ENCODE measurements at places on chromosomes 11 and 22. TPM values are rescaled to one million over a fixed set of nuclear protein-coding genes. Genes with fewer than 3 reads are reported as not detected.

FAM227A gene
- total RNA-seq = not detected

POTEH gene
- total RNA-seq = not detected

DNA sequence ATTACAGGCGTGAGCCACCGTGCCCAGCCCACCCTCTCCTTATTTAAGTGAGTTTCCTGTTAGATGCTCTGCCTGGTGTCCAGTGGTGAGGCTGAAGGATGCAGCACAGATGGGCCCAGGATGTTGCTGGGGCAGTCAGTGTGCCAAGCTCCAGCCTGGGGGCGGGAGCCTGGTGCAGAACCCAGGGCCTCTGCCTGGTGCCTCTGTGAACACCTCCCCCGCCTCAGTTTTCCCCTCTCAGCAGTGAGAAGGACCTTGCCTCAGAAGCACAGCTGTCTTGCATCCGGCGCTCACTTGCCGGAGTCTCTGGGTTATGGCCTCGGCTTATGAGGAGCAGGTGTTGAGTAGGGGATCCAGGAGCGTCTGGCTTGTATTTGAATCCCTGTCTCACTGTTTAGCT, 116.2 kb downstream of the KIAA1671 start:
- peak; percentile 33 for DNase-seq

DNA sequence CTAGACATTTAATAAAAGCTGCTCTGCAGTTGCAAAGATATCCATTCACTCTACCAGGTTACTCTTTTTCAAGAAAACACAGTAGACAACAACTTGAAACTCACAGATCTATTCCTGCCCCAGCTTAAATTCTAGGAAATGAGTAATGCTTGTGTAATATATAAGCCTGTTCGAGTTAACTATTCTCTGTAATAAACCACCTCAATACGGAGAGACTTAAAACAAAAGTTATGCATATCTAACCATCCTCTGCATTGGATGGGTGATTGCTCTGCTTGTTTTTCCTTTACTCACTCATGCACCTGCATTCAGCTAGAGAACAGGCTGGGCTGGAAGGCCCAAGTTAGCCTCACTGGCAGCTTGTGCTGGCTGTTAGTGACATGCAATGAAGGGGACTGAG, 13.3 kb downstream of the LRRC4C start:
- DNase-seq = no peak

DNA sequence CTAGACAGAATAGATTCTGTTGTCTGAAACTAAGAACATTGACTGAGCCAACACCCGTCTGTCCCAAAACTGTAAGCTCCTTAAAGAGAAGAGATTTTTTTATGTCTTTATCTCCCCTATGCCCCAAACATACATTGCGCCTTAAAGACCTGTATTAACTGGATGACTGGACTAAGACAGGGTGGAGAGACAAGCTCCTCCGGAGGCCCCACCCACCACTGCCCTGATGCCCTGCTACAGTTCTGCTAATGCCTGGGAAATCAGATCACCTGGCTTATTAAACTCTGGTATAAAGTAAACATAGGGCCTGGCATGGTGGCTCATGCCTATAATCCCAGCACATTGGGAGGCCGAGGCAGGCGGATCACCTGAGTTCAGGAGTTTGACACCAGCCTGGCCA, 203.7 kb downstream of the TENM4 start:
- no peak for DNase-seq

- DNase-seq = no peak
These were observed 2.4 kb upstream of the GALNT18 start for GRCh38 chr11:11624204-11624603.

GRCh38 chr22:45358127-45358526, 48.4 kb downstream of the FAM118A start:
- DNase-seq = no peak

GRCh38 chr11:66967670-66968425, 7.3 kb upstream of the C11orf86 start:
- no peak for DNase-seq

- DNase-seq = no peak
These were observed 31.0 kb downstream of the FBLN1 start for GRCh38 chr22:45533703-45534102.

GRCh38 chr11:662689-663274, 25.7 kb downstream of the DRD4 start:
- peak; percentile 34 for DNase-seq

- DNase-seq = no peak
These were observed 55.8 kb upstream of the TREH start for GRCh38 chr11:118735203-118735602.

DNA sequence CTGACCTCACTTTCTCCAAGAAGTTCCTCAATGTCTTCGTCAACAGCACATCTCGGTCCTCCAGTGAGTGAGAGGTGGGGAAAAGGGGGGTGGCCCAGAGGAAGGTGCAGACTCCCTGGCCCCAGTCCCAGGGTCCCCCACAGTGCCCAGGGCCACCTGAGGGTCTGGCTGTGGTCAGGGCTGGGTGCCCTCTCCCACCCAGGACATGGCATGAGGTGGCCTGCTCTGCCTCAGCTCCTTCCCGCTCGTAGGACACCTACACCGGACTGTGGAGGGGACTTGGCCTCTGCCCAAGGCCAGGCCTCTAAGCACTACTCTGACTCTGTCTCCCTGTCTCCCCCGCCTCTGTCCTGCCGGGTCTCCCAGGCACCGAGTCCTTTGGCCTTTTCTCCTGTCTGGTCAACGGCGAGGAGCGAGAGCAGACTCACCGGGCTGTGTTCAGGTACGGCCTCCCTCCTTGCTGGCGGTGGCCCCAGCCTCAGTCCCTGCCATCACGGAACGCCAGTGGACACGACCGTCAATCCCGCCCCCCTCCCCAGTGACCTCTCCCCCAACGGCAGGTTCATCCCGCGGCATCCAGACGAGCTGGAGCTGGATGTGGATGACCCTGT, 4.5 kb downstream of the MAPK8IP2 start:
- DNase-seq = no peak

All from naive thymus-derived CD4-positive, alpha-beta T cell (primary cell).